ENCODE measurements at places on chromosomes 1 and 21.

DNA sequence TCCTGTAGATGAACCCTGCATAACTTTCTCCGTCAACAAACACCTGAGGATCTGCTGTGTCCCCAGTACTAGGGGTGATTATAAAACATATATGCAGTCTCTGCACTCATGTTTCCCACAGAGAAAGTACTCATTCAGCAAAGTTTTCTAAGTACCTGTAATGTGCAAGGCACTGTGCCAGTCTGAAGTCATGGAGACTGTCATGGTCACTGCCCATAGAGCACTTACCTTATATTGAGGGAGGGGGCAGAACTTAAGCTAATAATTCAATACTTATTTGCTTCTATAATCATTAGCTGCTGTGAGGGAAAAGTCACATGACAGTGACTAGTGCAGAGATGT lies 41.2 kb downstream of the MAP3K21 start:
- DNase-seq: no peak

- DNase-seq: no peak
These were observed 49.6 kb upstream of the LBR start for GRCh38 chr1:225477296-225477911.

GRCh38 chr21:39483917-39484316 lies 32.1 kb downstream of the SH3BGR start:
- no peak for DNase-seq

DNA sequence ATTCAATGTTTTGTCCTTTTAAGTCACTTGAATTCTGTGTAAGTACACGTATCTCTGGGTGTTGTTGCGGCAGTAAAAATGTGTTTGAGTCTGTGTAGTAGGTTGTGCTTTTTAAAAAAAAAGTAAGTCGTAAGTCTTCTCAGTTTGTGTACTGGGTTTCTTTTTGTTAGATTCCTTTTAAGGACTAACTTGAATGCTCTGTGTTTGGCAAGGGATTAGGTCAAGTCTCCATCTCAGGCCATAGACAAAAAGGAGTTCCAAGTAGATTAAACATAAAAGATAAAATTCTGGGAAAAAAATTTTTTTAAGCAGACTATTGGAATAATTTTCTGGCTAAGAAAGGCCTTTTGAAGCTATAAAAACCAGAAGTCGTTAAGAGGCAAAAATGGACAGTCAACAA lies 113.1 kb downstream of the ATP5PO start:
- no peak for DNase-seq

GRCh38 chr21:31660259-31660565 lies 719 bp downstream of the SOD1 start:
- no peak for DNase-seq

DNA sequence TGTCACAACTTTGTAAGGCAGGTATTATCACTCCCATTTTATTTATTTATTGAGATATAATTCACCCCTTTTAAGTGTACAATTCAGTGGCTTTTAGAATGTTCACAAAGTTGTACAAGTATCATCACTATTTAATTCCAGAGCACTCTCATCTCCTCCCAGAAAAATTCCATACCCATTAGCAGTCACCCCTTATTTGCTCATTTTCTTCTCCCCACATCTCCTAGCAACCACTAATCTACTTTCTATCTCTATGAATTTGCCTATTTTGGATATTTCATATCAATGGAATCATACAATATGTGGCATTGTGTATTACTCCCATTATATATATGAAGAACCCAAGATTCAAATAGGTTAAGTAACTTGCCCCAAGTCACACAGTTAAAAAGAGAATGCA lies 7.0 kb downstream of the DSTYK start:
- no peak for DNase-seq

GRCh38 chr1:56916630-56917029 lies 49.2 kb downstream of the C8B start:
- DNase-seq: no peak

DNA sequence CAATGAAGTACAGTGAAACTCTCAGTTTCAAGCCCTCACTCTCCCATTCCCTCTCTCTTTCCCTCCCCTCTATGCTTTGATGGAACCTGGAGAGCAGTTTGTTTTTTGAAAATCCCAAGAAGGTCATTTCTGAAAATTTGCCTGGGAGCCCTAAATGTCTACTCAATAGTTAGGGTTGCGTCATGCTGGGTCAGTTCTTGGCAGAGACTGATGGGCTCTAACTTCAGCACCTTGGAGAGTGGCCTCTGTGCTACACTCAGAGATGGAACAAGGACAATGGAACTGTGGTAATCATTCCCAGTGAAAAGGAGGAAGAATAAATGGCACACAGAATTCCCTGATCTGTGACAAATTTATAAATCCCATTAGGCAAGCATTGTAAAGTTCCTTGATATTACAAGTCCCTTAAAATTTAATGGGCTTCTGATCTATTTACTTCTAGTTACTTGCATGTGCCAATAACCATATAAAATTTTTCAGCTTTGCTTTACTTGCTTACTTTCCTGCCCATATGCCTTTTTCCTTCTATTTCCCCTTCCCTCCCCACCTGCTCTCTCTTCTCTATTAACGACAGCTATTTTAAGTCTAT lies 182.9 kb upstream of the KCND3 start:
- no peak for DNase-seq

- DNase-seq: no peak
These were observed 212.8 kb downstream of the PBX1 start for GRCh38 chr1:164771619-164772361.

DNA sequence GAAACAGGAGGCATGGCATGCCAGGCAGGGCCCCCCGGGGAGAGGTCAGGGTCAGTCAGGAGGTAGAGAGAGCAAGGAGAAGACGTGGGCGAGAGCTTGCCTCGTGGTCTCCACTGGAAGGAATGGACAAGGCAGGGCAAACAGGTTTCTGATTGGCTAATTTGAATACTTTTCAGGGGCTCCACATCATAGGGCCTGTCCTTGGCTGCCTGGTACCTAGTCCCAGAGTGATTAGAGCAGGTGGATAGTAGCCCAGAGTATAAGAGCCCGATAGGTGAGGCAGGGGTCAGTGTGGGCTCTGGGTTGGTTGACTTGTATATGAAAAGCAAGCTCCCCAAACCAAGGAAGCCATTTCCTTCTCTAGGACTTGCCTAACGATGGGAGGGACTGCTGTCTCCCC lies 178.6 kb downstream of the ZP4 start:
- no peak for DNase-seq

GRCh38 chr1:234943836-234944402 lies 184.7 kb downstream of the TOMM20 start:
- no peak for DNase-seq

DNA sequence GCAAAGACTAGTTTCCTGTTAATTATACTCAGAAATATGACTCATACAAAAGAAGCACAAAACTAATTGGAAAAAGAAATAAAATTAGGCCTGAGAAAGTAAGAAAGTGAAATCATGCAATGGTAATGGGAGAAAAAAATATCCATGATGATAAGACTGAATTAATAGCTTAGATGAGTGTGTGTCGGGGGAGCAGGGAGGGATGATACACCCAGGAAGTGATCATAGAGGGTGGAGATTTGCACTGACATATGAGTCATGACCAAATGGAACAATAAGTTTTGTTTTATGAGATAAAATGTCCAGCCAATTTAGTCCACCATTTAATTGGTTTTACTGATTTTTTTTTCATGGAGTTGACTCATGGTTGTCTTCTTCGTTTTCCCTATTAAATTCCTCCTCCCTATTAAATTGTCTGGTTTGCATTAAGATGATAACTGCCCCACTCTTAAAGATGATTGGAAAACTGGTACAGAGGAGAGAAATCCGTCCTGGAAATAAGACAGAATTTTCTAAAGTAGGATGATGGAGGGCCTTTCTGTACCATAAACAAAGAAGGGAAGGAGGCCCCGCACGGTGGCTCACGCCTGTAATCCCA lies 111.7 kb upstream of the KCNJ6 start:
- DNase-seq: no peak

DNA sequence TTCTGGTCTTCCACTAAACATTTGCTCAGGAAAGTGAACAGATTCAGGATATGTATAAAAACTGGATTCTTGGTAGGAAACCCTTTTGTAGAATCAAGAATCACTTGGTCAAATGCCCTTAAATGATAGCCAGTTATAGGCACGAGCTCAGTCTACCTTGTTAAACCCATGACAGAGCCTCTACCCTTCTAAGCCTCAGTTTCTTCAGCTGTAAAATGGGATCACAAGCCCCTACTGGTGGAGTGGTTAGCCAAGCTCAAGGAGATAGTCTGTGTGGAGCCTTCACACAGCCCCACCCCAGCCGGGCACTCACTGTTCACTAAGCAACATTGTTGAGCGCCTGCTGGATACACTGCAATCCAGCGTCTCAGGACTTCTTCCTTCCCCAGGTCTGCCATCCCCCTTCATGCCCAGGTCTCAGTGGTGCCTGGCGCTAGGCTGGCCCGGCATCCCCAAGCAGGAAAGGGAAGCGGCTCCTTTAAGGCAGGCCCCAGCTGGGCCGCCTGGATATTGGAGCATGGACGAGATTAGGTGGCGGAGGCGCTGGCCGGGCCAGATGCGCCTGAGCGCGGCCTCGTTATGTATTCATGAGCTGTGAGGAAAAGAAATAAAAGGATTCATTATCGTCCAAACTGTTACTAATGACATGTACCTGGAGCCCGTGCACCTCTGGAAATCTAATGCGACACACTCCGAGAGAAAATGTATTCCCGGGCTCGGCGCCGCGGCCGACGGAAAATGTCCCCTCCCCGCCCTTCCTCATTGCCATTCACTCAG lies 75.6 kb downstream of the TAS1R2 start:
- DNase-seq: no peak

DNA sequence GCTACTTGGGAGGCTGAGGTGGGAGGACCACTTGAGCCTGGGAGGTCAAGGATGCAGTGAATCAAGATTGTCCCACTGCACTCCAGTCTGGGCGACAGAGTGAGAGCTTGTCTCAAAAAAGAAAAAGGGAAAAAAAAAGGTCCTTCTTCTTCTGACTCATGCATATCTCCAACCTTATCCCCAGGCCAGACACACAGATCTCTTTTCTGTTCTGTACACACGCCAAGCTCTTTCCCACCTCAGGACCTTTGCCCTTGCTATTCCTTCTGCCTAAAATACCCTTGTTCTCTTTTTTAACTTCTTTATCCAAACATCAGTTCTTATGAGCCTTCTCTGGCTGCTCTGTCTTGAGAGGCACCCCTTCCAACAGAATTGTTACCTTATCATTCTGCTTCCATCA lies 22.1 kb downstream of the PLEKHO1 start:
- DNase-seq: no peak

- no peak for DNase-seq
These were observed 69.7 kb upstream of the ADAM30 start for GRCh38 chr1:119966020-119966419.

DNA sequence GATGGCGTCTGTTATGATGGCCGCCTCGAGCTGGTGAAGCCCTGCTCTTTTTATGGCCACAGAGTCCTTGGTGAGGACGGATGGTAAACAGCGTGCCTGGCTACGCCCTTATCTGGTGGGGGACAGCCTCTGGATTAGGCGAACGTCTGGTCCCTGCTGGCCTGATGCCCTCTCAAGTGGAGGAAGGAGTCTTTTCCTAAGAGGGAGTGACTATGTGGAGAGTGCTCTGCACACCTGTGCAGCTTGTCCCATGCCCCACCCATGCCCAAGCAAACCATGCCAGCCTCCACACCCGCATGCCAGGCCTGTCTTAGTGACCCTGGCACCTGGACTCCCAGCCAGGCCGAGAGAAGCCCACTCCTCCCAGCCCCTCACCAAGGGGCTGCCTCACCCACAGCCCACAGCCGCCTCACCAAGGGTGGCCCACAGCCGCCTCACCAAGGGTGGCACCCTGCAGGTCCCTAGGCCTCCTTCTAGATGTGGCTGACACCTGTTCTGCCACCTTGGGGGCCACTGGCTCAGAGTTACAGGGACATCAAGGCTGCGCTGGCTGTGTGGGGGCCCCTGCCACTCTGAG lies 40.2 kb downstream of the WNT9A start:
- DNase-seq: no peak

DNA sequence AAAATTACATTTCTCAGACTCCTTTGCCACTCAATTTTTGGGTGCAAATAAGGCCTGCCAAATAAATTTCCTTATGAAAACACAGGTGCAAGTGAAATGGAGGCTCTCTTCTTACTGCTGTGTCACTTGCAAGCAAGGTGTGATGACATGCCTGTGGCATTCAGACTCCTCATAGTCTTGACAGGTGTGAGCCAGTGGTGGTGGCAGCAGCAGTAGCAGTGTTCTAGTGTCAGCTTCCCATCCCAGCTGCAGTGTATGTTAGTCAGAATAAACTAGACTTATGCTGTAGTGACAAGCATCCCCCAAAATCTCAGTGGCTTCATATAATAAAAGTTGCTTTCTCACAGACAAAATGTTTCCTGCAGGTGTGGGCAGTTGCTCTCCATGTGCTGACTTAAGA lies 3.8 kb upstream of the EEIG2 start:
- no peak for DNase-seq

DNA sequence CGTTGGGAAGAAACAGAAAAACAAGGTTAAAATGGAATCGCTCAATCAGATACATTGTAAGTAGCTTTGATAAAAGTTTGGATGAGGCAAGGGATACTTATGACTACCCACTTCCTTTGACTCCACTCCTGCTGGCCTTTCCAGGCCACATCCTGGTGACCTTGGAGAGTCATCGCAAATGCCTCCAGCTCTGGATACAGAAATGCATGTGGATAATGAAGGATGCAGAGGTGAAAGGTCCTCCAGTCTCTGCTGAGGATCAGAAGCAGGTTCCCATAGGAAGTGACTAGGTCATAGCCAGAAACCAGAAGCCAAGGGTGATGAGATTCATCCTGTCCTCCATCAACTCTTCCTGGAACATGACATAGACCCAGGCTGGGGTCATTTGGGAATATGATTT lies 6.2 kb upstream of the CAMK1G start:
- DNase-seq: no peak

DNA sequence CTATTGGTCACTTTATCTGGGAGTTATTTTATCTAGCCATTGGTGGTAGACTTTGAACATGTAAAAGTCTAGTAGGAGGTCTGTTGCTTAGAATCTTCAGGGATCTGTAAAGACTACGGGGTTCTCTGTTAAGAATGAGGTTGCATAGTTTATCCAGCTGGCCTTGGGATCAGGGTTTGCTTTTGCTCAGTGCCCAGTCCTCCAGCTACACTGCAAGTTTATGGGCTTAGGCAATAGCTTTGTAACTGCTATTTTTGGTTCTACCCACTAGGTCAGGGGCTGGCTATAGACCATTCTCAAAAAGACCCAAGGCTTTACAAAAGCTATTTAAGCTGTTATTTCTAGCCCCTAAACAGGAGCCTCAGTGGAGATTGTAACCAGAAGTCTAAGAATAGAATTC lies 9.8 kb downstream of the SH3GLB1 start:
- DNase-seq: no peak

DNA sequence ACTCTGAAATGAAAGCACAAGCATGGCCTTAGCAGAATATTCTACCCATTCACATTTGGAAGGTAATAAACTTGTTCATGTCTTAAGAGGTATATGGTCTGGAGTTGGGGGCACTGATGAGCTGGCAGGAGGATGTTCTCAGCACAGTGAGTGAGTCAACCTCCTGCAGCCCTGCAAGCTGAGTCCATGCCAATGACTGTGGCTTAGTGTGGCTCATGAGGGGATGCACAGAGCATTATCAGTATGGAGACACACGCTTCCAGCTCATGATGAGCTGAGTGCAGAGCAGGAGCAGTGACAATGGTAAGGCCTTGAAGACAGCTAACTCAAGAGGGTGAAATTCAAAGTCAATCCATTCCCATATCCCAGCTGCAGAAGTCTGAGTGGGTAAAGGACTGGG lies 102.3 kb downstream of the TNFSF18 start:
- DNase-seq: no peak

GRCh38 chr1:173474097-173474779 lies 2.9 kb upstream of the PRDX6 start:
- no peak for DNase-seq
